ENCODE measurements at places on chromosomes 11 and 22.

DNA sequence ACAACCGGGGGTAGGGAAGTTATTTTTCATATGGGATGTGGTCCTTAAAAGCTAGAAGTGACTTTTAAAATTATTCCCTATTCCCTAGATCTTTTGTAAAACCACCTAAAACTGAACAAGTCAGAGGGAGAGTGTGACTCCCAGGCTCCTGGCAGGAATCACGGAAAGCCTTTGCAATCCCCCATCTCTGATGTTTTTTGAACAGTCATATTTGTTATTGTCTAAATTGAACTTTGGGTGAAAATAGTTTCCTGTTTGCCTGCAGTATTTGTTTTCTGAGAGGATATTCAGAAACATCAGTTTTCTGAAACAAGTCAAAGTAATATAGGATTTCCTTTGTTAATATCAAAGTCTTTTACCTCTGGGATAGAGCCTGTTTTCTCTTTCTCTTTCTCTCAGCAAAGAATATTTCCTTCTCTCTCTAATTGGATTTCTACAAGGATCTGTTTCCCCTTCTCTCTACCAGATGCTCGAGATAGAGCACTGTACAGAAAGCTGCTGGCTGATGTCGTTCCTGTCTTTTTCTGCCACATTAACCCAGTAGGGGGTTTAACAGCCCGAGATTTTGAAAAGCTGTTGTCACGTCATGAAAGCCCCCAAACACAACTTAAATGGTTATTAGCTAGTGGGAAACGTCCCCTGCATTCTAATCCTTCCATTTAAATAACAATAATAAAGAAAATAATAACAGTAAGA is 132.2 kb upstream of the PITPNB start:
- no peak for DNase-seq

GRCh38 chr22:27867085-27867952 is 51.7 kb downstream of the PITPNB start:
- no peak for DNase-seq

DNA sequence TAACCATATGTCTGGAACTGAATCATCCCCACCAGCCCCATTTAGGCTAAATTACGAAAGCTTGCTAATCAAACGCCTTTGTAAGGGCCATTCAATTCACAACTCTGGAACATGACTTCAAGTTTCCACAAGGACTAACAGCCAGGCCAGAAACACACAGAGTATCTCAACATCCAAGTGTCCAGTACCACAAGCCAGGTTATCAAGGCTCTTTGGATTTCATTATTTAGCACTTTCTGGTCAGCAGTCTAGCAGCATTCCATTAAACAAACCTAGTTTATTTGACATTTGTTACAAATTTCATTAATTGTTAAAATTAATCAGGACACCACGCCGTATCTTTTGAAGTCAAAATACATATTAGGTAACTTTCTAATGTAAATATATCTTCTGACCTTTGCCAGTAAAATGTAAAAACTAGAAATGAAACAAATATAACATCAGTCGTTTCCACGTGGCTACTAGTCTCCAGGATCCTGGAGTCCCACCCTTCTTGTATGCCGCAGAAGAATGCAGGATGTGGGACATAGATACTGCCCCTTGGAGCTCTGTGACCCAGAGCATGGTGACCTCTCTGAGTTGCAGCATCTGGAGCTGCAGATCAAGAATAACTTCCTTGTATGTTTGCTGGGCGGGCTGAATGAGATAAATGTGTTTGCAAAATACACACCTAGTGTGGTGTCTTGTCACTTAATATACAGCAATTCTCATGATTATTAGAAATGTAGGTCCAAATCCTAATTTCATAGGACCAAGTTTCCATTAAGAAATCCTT is 64.7 kb downstream of the MPPED2 start:
- no peak for DNase-seq

GRCh38 chr11:65611028-65611757 is 2.8 kb downstream of the MAP3K11 start:
- DNase-seq: no peak

GRCh38 chr22:41512421-41513194 is 31.7 kb downstream of the POLR3H start:
- DNase-seq: no peak

GRCh38 chr22:38272373-38273134 is at the start of gene TMEM184B:
TMEM184B (minus strand) TSS chr22:38273010; CDS start chr22:38247961, 25,049 bp downstream.
- peak; percentile 83 for DNase-seq

DNA sequence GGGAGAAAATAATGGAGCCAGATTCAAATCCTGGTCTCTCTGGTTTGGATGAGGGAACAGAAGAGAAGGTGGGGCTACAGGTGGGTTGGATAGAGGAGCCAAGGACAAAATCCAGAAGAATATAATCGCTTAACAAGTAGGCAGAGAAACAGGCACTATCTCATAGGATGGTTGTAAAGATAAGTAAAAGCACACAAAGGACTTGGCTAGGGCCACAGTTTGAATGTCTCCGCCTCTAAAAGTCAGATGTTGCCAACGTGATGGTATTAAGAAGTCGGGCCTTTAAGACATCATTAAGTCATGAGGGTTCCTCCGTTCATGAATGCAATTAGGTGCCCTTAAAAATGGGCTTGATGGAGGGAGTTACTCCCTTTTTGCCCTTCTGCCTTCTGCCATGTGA is 42.8 kb downstream of the SIK3 start:
- DNase-seq: no peak

- no peak for DNase-seq
Observed at GRCh38 chr11:62928011-62928410, 6.8 kb upstream of the CHRM1 start.

DNA sequence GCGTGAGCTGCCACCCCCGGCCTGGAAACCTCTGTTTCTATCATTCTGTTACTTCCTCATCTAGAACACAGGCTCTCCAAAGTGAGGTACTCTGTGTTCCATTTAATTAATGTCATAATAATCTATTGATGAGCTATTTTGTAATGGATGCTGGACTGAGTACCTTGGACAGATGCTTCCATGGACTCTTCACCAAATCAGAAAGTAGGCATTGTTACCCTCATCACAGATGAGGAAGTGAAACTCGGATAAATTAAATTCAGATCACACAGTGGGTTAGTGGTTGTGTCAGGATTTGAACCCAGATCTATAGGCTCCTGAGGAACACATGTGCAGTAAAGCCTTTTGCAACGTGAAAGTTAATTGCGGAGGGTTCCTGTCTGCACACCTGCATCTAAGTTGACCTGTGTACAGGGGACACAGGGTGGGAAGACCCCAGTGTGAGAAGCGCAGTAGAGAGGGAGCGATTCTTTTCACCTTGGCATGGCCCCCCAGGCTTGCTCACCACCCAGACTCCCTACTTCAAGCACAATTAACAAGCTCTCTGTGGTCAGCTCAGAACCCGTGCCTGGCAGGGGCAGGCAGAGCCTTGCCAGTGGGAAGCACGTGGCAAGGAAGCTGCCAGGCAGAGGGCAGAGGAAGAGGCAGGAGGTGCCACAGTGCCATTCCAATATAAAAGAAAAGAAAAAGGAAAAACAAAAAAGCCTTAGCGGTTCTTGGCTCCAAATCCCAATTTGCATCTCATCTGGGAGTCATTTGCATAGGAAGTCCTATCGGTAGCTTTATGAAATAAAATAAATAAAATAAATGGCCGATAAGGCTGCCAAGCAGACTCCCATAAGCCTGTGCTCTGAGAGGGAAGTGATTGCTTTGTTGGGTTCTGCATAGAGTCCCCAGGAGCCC is 239.3 kb downstream of the GRIK4 start:
- no peak for DNase-seq

DNA sequence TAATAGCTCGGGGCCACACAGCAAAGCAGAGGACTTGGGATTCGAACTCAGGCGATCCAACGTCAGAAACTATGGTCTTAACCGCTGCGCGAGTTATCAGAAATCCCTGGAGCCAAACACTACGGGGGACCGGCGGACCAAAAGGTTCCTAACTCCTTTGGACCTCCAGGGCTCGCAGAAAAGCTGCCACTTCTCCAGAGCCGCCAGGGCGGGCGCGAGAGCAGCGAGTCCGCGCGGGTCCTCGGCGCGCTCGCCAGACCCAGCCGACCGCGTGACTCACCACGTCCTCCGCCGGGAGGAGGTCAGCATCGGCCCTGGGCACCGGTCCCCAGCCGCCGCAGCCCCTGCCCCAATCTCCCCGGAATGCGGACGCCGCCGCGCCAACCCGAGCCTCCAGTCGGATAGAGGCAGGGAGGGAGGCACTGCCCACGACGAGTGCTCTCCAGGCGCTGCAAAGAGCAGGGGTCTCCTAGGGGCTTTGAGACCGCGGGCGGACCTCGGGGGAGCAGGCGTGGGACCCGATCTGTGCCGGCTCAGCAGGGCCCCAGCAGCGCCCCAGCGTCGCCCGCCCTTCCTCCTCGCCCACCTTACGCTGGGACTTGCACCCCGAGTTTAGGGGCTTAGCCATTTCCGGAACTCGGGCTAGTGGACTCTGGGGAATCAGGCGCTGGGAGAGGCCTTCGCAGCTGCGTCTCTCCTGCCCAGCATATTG is 6.2 kb upstream of the ALX4 start:
- no peak for DNase-seq

GRCh38 chr11:68314203-68315170 is 2.1 kb downstream of the LRP5 start:
- DNase-seq: no peak

DNA sequence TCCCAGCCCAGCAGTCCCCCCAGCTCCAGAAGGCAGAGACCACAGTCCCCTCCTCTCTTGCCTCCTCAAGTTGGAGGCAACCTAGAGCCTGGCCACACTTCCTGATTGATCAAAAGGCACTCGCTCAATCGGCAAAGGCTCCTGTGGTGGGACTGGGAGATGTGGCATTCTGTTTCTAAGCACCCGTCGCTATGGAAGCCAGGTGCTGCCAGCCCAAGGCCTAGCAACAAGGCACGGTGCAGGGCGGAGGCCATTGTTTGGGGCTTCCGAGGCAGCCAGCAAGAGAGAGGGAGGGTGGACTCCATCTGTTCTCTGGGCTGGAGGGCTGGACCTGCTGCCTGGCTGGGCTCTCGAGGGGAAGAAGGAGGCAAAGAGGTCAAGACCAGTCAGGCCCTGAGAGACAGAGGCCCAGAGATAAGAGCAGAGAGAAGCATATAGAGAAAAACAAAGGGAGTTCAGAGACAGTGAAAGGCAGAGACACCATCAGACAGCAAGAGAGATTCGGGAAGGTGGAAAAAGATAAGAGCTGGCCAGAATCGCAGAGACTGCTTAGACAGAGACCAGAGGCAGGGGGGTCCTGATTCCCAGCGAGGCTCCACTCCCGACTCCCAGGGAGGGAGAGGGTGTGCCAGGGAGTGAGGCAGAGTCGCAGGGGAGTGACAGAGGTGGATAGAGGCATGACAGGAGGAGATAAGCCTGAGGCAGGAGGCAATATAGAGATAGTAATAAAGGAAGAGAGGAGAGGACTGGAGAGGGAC is 21.2 kb downstream of the PDE2A start:
- no peak for DNase-seq

DNA sequence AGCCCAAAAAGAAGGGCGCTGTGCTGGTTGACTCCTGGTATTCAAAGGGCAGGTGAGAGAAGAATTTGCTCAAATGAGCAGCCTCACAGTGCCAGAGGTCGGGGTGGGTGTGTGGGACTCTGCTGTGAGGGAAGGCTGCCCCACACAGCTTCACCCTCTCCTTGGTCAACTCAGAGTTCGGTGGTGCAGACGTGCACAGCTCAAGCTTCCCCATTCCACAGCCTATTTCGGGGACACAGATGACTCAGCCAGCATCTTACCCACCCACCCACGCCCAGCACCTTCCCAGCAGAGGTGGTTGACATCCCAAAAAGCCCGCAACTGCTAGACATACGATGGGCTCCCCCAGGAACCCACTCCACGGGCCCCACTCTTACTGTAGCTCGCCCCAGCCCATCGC is 46.5 kb upstream of the CCND1 start:
- DNase-seq: no peak

DNA sequence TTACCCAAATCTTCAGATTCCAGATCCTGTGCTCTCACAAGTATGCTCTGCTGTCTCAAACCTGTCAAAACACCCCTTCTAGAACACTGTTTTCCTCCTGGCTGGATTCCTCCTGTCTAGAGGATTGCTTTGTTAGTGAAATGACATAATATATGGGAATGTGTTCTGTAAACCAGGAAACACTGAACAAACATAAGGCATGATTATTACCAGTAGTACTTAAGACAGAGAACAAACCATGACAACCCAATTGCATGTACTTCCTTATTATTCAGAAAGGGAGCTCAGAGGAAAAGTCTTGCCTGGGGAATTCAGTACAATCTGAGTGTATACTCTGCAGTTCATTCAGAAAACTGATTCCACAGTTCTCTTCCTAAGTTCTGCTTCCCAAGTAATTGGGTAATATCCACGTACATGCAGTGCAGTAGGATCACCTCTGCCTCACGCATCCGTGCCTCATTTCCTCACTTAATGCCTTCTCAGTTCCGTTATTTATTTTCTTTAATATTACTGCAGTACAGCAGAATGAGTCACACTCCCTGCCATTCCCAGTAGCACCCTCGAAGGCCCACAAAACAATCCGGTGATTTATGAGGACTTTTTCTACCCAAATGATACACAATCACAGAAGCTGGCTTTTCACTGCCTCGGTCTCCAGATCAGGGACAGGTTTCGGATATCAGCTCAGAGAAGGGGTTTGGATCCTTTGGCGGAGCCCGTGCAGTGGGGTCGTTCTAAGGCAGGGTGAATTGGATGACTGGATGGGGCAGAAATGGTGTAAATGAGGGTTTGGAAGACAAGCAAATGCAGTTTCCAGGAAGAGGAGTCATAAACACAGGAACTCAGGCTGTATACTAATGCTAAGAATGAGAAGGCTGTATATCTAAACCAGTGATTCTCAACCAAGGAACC is 896.9 kb downstream of the KCNA4 start:
- no peak for DNase-seq

DNA sequence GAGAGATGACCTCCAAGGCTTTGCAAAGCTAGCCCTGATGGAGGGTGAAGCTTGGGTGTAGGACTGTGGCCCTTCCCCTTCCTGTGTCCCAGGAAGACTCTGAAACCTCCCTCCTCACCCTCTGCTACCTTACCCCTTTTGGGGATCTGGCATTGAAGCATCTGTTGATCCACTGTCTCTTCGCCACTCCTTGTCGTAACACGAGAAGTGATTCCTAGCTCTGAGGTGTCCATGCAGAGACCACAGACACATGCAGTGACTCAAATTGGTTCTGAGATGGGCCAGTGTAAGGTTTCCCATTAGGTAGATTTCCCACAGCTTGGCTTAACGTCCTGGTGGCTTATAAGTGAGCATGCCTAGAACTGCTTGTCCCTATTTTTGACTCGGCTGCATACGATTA is 101.4 kb downstream of the ZBTB16 start:
- DNase-seq: no peak

- DNase-seq: no peak
Observed at GRCh38 chr11:110072930-110073329, 20.3 kb upstream of the ZC3H12C start.

DNA sequence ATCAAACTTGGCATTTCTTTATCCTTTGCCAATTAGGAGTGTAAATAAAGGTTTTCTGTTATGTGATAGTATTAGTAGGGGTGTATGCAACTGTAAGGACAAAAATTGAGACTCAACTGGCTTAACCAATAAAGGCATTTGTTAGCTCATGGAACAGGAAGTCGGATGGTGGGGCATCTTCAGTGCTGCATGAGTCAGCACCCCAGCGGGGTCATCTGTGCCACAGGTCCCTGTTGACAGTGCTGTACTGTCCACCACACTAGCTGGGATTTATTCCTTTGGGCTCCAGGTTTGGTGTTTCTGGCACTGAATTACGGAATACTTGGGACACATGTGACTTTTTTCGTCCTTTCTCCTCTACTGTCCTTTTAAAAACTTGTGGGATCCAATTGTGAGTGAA is 86.0 kb downstream of the PPP6R3 start:
- DNase-seq: no peak
